ENCODE measurements at places on chromosomes 4 and X. TPM values are rescaled to one million over a fixed set of nuclear protein-coding genes. Genes with fewer than 3 reads are reported as not detected.
A peak's percentile ranks its signal among the peaks of the same experiment; 100 is the strongest.

GRCh38 chrX:103828529-103828928 lies 3.5 kb downstream of the RAB9B start:
- no peak for DNase-seq

GRCh38 chrX:105241056-105241455 lies 20.6 kb upstream of the TEX13A start:
- no peak for DNase-seq

DNA sequence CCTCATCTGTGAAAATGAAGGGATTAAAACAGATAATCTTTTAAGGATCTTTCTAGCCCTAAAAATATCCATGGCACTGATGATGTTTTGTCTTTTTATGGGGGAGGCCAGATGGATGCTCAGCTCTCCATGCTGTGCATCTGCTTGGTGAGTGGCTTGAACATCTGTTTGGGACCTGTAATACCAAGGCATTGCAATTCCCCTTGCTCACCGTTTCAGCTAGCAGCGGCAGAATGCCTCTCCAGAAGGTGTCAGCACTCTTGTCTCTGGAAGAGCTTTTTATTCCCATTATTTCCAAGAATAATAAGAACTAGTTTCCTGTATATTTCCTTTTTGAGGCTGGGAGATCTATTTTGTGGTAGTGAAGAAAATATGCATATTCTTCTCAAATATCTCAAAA lies 151.9 kb upstream of the ANK2 start:
- no peak for DNase-seq

DNA sequence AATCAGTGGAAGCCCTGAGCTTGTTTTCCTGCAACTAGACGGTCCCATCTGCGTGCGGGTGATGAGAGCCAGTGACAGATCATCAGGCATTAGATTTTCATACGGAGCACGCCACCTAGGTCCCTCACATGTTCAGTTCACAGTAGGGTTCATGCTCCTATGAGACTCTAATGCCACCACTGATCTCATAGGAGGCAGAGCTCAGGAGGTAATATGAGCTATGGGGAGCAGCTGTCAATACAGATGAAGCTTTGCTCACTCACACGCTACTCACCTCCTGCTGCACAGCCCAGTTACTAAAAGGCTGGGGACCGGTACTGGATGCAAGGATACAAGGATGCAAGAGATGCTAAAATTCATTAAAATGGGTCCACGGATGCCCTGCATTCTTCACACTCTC lies 61.2 kb downstream of the DHRSX start:
- no peak for DNase-seq

DNA sequence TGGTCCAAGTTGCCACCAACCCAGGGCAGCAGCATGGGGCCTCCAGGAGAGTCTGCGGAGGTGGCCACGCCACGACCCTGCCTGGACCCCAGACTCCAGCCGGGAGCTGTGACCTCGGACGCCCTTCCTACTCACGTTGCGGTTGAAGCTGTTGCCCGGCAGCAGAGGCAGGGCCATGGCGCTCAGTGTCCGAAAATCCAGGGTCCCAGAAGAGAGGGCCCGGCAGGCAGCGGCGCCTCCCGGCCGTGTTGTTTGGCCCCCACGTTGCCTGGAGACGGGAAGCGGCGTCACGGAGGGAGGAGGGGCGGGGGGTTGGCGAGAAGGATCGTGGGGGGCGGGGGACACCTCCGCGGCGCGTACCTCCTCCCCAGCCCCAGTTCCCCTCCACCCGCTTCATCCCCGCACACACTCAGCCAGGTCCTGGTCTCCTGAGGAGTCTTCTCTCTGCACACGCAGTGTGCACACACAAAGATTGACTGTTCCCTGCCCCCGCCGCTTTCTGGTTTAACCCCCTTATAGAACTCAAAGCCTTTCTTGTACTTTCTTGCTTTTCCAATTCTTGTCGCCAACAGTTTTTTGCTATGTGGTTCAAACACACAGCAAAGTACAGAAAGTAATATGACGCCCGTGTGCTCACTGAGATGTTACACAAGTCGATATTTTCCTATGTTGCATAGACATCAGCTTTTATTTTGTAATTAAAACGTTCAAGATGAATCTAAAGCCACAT lies at the start of gene EFHC2:
TSS of gene EFHC2 (minus strand) at position 261 of the 730 bp plus-strand sequence. CDS start at position 177, 84 bp downstream.
- DNase-seq: peak; percentile 83

DNA sequence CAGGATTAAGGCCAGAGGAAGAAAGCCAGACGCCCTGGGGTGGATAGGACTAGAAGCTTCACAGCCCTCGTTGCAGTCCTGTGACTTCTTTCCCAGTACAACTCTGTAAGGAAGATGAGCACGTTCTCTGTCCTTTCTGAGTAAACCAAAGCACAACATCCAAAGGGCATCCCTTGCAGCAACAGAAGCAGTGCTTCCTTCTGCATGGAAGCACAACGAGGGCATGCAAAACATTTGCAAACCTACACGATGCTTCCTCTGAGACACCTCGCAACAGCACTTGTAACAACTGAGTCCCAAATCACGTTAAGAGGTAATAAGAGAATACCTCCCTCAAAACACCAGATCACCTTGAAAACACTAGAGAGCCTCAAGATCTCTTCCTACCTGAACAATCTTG lies 335.7 kb upstream of the RASGEF1B start:
- no peak for DNase-seq

- DNase-seq: no peak
These were observed 68.0 kb upstream of the MSX1 start for GRCh38 chr4:4791299-4792111.

DNA sequence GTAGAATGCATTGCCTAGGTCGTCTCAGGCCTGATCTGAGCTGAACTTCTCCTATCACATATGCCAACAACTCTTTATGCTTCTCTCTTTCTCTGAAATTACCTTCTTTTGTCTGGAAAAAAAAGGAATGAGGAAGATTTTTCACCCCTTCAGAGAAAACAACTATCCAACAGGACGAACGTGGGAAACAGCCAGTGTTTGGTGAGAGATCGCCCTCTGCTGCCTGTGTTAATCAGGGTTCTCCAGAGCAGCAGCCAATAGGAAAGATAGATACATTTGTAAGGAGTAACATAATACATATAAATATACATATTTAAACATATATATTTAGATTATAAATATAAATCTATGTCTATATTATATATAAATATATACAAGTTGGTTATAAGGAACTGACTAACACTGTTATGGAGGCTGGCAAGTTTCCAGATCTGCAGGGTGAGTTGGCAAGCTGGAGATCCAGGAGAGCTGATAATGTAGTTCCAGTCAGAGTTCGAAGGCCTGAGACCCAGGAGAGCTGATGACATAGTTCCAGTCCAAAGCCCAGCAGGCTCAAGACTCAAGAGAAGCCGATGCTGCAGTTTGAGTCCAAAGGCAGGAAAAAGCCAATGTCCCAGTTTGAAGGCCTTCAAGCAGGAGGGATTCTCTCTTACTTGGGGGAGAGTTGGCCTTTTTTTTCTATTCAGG lies 13.3 kb downstream of the CETN2 start:
- DNase-seq: no peak

- no peak for DNase-seq
These were observed 69.4 kb downstream of the TRAPPC11 start for GRCh38 chr4:183728223-183729068.

- no peak for DNase-seq
These were observed 603.8 kb downstream of the IQCM start for GRCh38 chr4:149211876-149212275.

DNA sequence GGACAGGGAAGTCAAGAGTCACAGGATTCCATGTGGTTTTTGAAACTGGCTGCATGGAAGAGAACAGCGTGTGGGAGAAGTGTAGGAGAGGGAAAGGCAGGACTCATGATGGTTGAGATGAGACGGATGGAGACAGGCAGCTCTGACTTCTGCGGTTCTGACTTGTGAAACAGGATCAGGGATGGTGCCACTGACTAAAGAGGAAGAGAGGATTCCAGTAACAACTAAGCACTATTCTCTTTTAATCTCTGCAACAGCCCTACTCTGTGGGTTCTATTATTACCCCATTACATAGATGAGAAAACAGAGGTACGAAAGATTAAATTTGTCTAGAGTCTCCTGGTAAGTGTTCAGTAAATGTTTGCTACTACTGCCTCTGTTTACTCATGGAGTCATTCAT lies 156.3 kb downstream of the CBR4 start:
- no peak for DNase-seq

DNA sequence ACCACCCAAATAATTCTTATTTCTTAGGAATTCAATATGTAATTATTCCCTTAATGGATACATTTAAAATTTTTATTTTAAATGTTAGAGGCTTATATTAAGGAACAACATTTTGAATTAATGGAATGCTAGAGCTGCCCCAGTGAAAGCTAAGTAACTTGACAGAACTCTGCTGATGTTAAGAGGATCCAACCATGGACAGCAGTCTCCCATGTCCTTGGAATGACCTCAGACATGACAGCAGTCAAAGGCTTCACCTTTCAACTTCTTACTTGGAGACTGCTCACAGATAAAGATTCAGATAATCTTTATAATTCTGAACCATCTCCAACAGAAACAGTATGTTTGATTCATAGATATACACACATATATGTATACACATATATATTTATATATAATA lies 17.2 kb downstream of the PDLIM3 start:
- DNase-seq: no peak

GRCh38 chrX:148271263-148271662 lies 229.2 kb upstream of the AFF2 start:
- DNase-seq: no peak

DNA sequence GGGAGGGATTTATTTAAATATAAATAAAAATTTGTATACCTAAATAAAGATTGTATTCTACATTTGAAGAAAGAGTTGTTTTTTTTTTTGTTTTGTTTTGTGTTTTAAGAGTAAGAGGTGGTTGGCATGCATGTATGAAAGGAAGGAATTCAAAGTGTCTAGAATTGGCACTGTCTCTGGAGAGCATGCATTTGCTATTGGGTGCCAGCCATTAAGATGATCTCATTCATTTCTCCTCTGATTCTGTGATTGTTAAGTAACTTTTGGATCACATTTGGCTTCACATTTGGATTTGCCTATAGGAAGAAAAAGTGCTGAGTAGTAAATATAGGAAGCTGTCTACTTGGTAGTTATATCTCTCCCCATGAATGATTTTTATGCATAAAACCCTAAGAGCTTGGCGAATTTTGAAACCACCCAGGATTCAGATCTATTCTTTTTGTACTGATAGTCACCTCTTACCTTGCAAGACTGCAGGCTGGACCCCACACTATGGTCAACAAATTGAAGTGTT lies 7.8 kb upstream of the BOD1L1 start:
- no peak for DNase-seq

DNA sequence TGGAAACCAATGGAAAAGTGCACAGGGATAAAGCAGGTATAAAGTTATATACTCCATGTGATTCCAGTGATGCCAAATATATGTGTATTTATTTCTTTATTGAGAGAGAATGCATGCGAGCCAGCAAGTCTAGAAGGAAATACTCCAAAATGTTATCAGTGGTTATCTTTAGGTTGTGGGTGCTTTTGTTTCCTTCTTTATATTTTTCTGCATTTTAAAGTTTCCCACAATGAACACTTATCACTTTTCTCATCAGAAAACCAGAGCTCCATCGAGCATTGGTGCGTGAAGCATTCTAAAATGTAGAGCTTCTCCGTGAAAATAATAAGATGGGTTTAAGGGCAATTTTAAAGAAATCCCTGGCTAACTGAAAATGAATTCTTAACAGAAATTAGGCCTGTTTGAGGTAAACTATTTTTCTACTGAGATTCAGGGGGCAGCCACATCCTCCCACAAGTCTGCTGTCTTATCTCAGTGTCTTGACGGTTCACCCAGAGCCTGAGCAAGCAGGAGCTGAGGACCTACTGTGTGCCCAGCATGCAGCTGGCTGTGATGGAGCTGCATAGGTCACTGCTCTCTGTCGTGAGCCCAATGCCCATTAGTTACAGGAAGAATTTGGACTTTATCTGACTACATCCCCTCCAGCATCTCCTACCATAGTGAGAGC lies 18.7 kb upstream of the CD40LG start:
- no peak for DNase-seq

DNA sequence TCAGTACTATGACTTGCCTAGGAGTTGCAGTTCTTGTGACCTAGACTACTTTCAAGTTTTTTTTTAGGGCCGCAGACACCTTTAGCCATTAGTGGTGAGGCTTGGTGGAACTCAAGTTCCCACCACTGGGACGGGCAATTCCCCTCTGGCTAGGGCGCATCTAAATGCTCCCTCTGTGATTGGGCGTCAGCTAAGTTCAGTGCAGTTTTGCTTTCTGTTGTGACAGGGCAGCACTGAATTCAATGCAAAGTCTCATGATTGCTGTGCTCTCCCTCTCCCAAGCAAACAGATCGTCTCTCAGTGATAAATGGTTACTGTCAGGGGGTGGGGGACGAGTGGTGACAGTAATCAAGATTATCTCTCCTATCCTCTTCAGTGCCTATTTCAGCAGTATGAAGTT lies 52.7 kb upstream of the FRMPD3 start:
- DNase-seq: no peak

GRCh38 chr4:26496207-26496783 lies 6.0 kb upstream of the CCKAR start:
- DNase-seq: no peak

DNA sequence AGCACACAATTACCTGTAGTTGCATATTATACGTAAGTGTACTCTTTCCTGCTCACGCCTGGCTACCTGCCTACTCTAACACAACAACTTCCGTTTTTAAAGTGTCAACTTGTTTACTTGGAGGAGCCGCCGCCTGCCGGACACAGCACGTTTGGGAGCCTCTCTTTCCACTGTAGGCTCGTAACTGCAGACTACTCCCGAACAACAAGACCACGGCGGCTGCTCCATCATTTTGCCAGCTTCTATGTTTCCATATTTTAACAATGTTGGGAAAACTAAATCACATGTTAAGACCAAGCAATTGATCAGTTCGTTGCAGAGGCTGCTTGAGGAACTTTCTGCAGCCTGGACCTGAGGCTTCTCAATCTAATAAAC lies 841 bp downstream of the MTNR1A start:
- no peak for DNase-seq

The FAM236D gene
- not detected for total RNA-seq

The IRS4 gene
- total RNA-seq: not detected

The MAGEA6 gene
- not detected for total RNA-seq

The PDCL2 gene
- total RNA-seq: not detected

The RIPPLY1 gene
- total RNA-seq: not detected

The EVC2 gene
- total RNA-seq: 16.0 TPM
